ENCODE measurements at places on chromosomes 4 and X. TPM values are rescaled to one million over a fixed set of nuclear protein-coding genes. Genes with fewer than 3 reads are reported as not detected.

ALB gene
- not detected for total RNA-seq

DNA sequence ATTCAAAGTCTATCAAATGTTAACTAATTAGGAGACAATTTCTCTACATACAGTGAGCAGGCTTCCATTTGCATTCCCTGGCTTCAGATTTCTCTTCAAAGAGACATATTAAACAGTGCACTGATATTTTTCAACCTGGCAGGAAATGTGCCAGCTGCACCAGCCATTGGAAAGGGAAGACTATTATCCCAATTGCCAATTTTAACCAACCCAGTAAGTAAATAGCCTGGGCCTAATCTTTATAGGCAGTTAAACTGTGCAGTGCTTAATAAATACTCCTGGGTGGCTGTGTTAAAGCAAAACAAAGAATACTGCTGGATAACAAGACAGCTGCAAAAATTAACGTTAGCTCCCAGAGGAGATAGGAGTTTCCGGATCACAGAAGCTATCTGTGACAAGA lies 111.9 kb upstream of the GALNT7 start:
- no peaks in the 10 kb centered on the region for H3K27me3 ChIP-seq
- no peak for DNase-seq
- H3K27ac ChIP-seq: no peak overlapping the region
- no peaks in the 10 kb centered on the region for H3K4me1 ChIP-seq
- no peaks in the 10 kb centered on the region for H3K36me3 ChIP-seq

NXF2B gene
- total RNA-seq: not detected

ACSL4 gene
- total RNA-seq: 78.9 TPM

- H3K27me3 ChIP-seq: no peaks in the 10 kb centered on the region
- H3K4me3 ChIP-seq: peak overlapping the region; percentile 44
- no peak overlapping the region for H3K27ac ChIP-seq
- H3K4me1 ChIP-seq: no peaks in the 10 kb centered on the region
- no peaks in the 10 kb centered on the region for H3K36me3 ChIP-seq
These were observed 2.0 kb upstream of the ATRX start for GRCh38 chrX:77788050-77788449.

DNA sequence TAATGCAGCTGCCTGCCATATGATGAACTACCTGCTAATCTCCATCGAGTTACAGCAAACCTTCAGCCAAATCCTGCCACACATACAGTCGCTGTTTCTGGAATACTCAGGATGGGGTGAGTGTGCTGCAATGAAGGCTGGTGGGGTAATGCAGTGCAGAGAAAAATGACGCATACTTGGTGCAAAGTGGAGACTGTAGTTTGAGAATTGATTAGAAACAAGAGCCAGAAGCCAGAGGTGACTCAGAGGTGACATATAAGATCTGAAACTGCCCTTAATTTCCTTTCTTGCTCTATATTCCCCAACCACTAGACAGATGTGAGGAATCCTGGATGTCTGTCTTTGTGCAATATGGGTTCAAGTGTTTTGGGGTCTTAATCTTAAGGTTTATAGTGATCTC lies 22.0 kb downstream of the C4orf54 start:
- no peaks in the 10 kb centered on the region for H3K4me1 ChIP-seq
- no peak overlapping the region for H3K4me3 ChIP-seq
- H3K36me3 ChIP-seq: no peaks in the 10 kb centered on the region
- H3K27me3 ChIP-seq: no peaks in the 10 kb centered on the region
- DNase-seq: no peak

GLUD2 gene
- total RNA-seq: 2.8 TPM

MAGEB17 gene
- total RNA-seq: not detected

LNX1 gene
- total RNA-seq: 22.6 TPM

BDH2 gene
- total RNA-seq: 97.3 TPM

NLGN4X gene
- total RNA-seq: 8.6 TPM

DNA sequence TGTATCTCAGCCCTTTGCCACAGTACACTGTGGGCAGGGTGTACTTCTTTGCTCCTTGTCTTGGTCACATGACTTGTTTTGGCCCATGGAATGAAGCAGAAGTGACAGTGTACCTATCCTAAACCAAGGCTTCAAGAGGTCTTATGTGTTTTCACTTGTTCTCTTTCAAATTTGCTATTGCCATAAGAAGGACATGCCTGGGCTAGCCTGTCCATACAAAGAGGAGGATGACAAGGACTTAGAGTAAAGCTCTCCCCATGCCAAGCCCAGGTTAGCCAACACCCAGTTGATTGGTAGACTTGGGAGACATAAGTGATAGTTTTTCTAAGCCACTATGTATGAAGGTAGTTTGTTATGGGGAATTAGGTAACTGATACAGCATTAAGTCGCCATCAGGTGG lies 141.1 kb upstream of the MID1 start:
- no peaks in the 10 kb centered on the region for H3K4me1 ChIP-seq
- H3K36me3 ChIP-seq: no peaks in the 10 kb centered on the region

DNA sequence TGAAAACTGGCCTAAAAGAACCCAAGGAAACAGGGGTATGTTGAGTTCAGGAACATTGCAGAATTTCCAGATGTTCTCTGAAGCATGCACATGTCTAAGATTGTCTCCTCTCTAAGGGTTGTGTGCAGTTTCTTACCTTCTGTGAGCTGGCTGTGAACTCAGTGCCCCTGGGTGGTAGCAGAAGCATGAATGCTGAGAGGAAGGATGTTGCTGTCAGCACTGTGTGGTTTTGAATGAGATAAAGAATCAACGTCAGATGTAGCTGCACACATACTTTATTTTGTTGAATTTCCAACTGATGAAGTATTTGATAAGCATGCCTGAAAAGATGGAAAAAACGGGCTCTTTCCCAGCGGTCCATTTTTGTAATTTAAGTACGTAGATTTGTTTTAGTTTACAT lies 23.8 kb upstream of the CD38 start:
- H3K4me1 ChIP-seq: no peaks in the 10 kb centered on the region
- no peak for DNase-seq
- no peak overlapping the region for H3K27ac ChIP-seq
- H3K4me3 ChIP-seq: no peak overlapping the region
- H3K27me3 ChIP-seq: no peaks in the 10 kb centered on the region

DNA sequence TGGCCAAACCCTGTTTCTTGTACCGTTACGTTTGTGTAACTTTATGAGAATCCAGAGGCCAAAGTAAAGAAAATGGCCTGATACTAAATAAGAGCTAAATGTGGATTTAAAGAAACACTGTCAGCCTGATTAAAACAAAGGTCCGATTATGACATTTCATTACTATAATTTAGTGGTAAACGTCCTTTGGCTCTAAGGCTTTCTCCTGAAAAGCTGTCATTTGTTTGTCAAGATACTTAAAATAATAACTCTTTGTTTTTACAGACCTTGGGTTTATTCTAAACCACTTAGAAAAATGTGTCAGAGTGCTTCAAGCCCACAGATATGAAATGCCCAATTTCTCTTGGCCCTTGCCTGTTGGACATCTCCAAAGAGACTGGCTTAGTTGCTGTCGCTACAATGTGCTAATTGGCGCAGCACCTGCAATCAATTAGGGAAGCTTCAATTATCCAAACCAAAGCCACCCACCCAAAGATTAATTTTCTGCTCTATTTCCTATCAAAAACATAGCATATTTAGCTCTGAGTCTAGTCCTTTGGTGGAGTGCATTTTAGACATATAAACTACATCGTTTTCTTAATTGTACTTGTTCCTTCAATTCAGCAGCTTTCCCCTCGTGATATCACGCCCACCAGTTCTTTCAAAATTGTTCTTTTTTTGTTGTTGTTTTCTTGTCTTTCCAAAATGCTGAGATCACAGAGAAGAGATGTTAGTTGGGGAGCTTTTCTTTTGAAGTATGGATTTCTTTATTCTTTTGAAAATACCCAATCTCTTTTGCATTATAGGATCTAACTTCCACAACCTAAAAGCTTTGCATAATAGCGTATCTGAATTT lies 13.6 kb downstream of the SMIM20 start:
- H3K27ac ChIP-seq: no peak overlapping the region
- H3K27me3 ChIP-seq: no peaks in the 10 kb centered on the region
- no peak overlapping the region for H3K4me3 ChIP-seq

GRCh38 chr4:107900508-107900907 lies 30.8 kb upstream of the CYP2U1 start:
- no peaks in the 10 kb centered on the region for H3K36me3 ChIP-seq
- no peaks in the 10 kb centered on the region for H3K4me1 ChIP-seq
- DNase-seq: no peak
- H3K27me3 ChIP-seq: no peaks in the 10 kb centered on the region

TSPAN6 gene
- 49.5 TPM for total RNA-seq
